ENCODE measurements at places on chromosomes 2 and 18.

DNA sequence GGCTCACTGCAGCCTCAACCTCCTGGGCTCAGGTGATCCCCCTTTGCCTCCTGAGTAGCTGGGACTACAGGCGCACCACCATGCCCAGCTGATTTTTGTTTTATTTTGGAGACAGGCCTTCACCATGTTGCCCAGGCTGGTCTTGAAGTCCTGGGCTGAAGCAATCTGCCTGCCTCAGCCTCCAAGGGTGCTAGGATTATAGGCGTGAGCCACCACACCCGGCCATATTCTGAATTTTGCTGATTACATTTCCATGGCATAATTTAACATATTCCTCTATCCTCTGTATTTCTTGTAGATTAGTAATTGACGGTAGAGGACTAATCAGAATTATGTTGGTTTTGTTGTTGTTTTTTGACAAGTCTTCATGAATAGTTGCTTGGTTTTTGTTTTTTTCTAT is 50.6 kb downstream of the MEX3C start:
- no peak for DNase-seq

- DNase-seq: no peak
These were observed 472.6 kb upstream of the CELF4 start for GRCh38 chr18:38038242-38038641.

GRCh38 chr2:42795841-42796301 is 3.5 kb upstream of the HAAO start:
- DNase-seq: no peak

GRCh38 chr2:240412975-240413812 is 22.3 kb upstream of the GPC1 start:
- no peak for DNase-seq

GRCh38 chr18:32469190-32469651 is 1.5 kb downstream of the GAREM1 start:
- peak; percentile 61 for DNase-seq
